NCI-H1105 treated with DMSO at 0.1 percent for 48 hours (cell line): ENCODE measurements at places on chromosomes 13 and 19.

DNA sequence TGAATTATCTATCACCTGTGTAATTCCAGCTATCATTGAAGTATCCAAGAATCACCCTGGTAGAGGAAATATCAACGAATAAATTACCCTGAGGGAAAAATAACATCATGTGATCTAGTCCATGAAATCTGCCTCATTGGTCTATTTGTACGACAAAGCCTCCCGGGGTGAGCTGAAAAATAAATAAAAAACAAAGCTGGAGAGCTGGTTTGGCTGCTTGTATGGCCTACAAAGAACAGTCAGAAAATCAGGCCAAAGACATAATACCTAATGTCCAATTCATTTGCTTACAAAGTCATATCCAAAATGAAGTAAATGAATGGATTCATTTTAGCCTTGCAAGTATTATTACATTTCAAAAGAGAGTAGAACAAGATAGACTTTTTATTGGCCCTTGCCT lies 449.9 kb downstream of the KLF12 start:
- DNase-seq: no peak

DNA sequence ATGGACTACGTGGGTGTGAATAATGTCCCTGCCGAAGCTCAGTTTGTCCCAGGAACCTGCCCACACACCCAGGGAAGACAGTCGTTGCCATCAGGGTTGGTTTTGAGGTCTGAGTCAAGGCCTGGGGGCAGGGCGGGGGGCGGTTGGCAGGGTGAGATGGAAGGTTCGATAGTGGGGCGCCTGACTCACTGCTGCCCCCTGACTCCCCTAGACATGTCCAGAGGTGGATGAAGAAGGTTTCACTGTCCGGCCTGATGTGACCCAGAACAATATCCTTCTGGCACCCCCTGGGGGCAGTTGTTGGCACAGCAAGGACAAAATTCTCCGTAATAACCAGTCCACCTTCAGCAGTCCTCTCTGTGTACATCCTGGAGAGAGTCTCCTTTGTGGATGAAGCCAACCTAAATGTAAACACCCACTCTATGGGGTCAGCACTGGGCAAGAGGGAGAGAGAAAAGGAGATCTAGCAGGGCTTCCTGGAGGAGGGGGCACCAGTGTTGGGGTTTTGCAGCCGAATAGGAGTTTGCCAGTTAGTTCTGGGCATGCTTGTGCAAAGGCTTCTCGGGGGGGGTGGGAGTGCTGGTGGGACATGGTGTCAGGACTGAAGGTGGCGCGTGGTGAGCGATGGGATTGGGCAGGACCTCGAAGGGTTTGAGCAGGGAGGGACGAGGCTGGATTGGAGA lies 19.6 kb upstream of the B3GNT3 start:
- DNase-seq: no peak

GRCh38 chr19:49231389-49231788 lies 73.8 kb downstream of the TRPM4 start:
- no peak for DNase-seq

GRCh38 chr13:76795701-76796695 lies 90.2 kb downstream of the KCTD12 start:
- DNase-seq: no peak

DNA sequence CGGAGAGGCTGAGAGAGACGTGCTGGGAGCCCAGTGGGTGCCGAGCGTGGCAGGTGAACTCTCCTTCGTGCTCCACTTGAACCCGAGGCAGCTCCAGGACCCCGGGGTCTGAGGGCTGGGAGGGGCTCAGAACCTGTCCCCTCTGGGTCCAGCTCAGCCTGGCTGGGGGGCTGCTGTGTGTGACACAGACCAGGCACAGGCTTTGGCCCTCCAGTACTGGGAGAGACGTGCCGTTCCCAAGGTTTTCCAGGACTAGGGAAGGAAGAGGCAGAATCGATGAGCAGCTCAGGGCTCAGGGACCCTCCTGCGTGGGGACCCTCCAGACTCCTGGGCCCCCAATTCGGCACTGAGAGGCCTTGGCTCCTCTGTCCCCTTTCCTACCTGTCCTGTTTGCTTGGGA lies 2.3 kb downstream of the SIGLEC10 start:
- DNase-seq: no peak

- no peak for DNase-seq
Measured at GRCh38 chr19:5017235-5017634, 48.3 kb downstream of the KDM4B start.

- no peak for DNase-seq
Measured at GRCh38 chr13:109496216-109496615, 290.2 kb downstream of the IRS2 start.

GRCh38 chr19:869245-870177 lies 10.0 kb downstream of the CFD start:
- no peak for DNase-seq

DNA sequence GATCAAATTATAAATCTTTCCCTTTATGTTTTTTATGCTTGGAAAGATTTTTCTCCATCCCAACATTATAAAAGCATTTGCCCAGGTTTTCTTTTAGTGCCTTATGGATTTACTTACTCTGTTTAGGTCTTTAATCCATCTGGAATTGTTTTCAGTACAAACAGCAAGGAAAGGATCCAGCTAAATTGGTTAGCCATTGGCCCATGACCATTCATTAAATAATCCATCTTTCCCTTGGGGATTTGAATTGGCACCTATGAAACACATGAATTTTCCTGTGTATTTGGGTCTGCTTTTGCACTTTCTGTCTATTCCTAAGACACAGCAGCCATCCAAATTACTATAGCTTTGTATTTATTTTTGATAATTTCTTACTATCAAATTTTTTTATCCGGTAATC lies 28.8 kb upstream of the SHKBP1 start:
- no peak for DNase-seq

GRCh38 chr19:12090807-12091206 lies 26.3 kb downstream of the ZNF844 start:
- DNase-seq: peak; percentile 57

DNA sequence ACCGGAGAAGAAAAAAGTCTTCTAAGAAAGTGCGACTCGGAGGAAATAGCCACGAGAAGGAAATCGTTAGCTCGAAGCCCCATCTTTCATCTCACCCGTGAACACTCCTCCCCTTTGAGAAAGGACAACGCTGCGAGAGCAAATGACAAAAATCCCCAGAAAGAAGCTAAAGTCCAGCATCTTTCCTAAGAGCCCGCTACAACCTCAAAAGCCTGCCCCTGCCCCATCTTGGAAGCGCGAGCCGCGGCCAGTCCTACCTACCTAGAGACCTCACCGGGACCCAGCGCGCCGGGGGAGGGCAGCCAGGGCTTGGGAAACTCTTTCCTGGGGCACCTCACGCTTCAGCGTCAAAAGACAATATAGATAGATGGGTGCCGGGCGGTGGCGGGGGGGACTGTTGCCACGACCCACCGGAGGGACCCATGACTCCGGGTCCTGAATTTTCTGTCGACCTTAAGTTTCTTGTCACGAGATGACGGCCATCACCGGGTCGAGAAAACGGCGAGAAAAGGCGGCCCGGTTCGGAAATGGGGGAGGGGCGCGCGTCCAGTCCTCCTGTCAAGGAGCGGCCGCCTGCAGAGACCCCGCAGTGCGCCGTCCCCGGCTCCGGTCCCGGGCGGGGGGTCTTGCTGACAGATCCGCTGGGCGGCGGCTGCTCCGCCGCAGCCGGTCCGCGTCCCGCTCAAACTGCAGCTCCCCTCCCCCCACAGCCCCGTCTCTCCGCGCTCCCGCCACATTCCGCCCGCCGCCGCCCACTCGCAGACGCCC lies 65.9 kb downstream of the KCNRG start:
- peak; percentile 28 for DNase-seq

GRCh38 chr19:45878043-45878794 lies 7.7 kb downstream of the IRF2BP1 start:
- no peak for DNase-seq

DNA sequence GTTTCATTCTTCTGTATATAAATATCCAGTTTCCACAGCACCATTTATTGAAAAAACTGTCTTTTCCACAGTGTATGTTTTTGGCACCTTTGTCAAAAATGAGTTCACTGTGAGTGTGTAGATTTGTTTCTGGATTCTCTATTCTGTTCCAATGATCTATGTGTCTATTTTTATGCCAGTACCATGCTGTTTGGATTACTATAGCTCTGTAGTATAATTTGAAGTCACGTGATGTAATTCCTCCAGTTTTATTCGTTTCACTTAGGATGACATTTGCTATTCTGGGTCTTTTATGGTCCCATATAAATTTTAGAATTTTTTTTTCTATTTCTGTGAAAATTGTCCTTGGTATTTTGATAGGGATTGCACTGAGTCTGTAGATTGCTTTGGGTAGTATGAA lies 11.0 kb upstream of the ZNF823 start:
- DNase-seq: no peak

- DNase-seq: no peak
Measured at GRCh38 chr19:2214251-2214650, 21.9 kb downstream of the PLEKHJ1 start.

- DNase-seq: no peak
Measured at GRCh38 chr13:100594731-100595130, 6.1 kb upstream of the GGACT start.

DNA sequence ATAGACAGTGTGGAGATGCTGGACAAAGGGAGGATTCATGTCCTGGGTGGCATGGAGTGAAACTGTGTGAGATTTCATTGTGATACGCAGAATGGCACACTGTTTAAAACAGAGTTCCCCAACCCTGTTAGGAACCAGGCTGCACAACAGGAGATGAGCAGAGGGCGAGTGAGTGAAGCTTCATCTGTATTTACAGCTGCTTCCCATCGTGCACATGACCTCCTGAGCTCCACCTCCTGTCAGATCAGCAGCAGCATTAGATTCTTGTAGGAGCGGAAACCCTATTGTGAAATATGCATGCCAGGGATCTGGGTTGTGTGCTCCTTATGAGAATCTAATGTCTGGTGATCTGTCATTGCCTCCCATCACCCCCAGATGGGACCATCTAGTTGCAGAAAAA lies 72.5 kb downstream of the RAP2A start:
- DNase-seq: no peak

DNA sequence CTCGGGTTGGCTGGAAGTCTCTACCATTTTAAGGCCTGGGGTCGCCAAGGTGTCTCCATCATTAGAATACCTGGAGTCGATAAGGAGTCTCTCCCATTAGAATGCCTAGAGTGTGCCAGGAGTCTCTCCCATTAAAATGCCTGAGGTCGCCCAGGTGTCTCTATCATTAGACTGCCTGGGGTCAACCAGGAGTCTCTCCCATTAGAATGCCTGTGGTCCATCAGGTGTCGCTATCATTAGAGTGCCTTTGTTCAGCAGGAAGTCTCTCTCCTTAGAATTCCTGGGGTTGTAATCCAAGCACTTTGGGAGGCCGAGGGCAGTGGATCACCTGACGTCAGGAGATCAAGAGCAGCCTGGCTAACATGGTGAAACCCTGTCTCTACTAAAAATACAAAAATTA lies 1533.0 kb downstream of the UQCRFS1 start:
- no peak for DNase-seq

- peak; percentile 84 for DNase-seq
Measured at GRCh38 chr19:45528744-45529419, 21.6 kb downstream of the VASP start.

GRCh38 chr13:101144808-101145419 lies 271.4 kb downstream of the NALCN start:
- peak; percentile 35 for DNase-seq

GRCh38 chr19:31319465-31319864 lies 29.8 kb downstream of the TSHZ3 start:
- no peak for DNase-seq

DNA sequence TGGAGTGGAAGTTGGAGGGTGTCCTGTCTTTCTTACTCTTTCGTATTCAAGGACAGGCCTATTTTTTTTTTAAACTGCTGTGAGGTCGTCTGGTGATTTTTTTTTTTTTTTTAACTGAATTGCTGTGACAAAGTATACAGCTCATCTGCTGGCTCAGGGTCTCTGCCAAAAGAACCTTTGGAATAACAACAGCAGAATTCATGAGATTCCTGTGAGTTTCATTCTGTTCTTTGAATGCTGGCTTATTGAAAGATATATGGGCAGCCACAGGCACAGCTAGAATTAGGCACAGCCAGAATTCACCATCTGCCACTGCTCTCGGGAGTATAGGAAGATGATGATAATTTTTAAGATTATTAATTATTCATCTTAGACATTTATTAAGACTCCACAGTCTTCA lies 21.4 kb upstream of the FRY start:
- no peak for DNase-seq

DNA sequence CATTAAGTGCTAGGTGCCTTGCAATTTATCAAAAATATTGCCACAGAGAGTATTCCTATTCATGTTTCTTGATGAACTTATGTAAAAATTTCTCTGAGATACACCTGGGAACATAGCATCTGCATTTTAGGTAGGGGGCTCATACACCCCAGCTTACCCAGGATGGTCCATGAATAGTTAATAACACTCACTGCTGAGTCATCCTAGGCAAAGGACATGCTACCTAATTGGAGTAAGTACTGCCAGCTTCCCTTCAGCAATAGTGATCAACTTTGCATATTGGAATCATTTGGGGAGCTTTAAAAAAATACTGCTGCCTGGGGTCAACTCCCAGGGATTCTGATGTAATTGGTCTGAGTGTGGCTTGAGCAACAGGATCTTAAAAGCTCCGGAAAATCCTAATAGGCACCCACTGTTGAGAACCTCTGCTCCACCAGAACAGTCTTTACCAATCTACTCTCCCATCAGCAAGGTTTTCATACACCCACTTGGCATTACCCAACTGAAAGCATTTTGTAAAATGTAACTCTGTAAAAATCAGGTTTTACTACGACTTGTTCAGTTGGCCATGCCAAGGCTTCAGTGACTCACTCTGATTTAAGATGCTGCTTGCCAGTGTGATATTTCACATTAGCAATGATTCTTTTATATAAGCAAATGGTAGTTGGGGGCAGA lies 67.2 kb upstream of the FNDC3A start:
- DNase-seq: no peak
